ENCODE measurements at places on chromosomes 4 and X. TPM values are rescaled to one million over a fixed set of nuclear protein-coding genes. Genes with fewer than 3 reads are reported as not detected.

DNA sequence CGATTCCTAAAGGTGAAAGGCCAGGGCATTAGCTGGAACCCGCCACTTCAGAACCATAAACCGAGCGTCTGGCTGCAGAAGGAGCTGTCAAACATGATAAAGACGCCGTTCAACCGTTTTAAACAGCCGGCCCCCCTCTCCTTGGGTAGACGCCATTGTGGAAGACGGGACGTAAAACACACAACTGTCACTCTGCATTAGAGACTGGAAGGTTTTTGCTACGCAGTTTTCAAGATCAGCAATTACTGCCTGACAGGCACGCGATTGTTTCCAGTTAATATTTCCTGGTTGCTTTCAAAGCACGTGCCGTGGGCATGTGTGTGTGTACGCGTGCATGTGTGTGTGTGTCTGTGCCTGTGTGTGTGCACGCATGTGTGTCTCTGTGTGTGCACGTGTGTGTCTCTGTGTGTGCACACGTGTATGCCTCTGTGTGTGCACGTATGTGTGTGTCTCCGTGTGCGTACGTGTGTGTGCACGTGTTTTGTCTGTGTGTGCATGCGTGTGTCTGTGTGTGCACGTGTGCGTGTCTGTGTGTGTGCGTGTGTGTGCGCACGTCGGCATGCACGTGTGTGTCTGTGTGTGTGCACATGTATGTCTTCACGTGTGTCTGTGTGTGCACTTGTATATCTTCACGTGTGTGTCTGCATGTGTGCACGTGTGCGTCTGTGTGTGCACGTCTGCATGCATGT is 48.8 kb downstream of the SHOX start:
- DNase-seq: no peak

DNA sequence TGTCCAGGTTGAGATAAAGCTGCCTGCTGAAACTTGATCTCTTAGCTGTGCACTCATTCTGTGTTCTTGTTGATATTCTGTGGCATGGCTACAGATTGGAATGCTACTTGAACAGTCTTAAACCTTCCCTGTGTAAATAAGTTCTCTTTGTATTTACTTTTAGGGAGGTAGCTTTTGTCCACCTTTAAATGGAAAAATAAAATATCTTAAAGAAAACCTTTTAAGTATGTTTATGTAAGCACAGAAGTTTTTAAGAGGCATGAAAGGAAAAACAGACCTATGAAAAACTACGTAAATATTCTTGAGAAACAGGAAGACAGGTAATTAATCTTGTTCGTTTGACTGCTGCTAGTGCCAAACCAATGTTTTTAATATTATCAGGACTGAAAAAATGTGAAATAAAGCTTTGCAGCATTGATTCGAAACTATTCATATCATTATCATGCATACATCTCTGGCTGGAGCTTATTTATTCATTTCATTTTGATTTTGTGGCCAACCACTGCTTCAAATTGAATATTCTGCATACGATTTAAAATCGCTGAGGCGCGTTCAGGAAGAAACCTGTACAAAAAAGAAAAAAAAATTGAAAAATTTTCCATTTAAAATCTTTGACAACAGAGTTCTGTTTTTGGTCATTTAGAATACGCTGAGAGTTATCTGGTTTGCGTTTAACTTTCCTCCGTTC is 17.8 kb downstream of the HSD17B13 start:
- DNase-seq: no peak

DNA sequence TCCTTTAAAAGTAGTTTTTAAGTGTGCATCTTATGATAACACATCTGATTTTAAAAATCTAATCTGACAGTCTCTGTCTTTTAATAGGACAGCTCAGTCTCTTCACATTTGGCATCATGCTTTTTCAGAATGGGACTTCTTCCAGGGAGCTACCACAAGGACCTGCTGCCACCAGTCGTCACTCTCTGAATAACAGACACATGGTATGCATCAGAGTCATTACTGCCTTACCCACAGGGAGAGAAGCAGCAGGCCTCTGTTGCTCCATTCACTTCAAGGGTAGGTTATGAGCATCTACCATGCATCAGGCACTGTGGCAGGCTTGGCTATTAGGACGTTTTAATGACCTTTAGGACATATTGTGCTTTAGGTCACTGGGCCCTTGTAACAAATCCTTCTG is 50.0 kb upstream of the AFAP1 start:
- no peak for DNase-seq

DNA sequence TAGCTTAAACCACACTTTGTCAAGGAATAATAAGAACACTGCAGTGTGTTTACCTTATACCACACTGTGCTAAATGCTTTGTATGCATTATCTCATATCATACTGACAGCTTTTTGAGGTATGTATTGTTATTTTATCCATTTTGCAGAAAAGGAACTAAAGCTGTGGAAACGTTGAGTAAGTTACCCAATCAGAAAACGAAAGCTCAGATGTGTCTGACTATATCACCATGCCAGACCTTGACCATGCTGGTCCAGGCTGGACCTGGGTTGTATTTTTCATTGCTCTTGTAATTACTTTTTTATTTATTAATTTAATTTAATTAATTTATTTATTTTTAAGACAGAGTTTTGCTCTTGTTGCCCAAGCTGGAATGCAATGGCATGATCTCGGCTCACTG is 2.1 kb downstream of the HSD17B11 start:
- DNase-seq: no peak

- DNase-seq: peak; percentile 40
These were observed 53.8 kb upstream of the HGFAC start for GRCh38 chr4:3387943-3388361.

DNA sequence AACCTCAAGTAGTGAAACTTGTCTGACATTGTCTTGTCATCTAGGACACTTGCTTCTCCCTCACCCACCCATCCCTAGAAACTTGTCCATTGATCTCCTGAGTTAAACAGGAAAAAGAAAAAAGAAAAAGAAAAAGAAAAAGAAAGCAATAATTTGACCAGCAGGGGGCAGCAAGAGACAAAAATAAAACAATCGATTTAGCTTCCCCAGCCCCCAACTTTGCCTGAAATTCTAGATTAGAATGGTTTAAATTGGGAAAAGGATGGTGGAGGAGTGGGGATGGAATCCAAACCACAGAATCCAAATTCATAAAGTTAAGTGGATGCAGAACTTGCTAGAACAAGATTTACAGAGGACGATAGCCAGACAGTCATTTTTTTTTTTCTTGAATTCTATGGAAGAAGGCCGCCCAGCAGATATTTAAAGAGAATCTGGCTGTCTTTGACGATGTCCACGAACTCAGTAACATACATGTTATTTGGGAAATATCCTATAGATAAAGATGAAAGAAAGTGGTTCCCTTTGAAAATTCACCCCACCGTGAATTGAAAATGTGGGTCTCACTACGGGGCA is 282.9 kb downstream of the USP46 start:
- DNase-seq: peak; percentile 55

GRCh38 chr4:16194214-16194613 is 32.1 kb downstream of the TAPT1 start:
- no peak for DNase-seq

DNA sequence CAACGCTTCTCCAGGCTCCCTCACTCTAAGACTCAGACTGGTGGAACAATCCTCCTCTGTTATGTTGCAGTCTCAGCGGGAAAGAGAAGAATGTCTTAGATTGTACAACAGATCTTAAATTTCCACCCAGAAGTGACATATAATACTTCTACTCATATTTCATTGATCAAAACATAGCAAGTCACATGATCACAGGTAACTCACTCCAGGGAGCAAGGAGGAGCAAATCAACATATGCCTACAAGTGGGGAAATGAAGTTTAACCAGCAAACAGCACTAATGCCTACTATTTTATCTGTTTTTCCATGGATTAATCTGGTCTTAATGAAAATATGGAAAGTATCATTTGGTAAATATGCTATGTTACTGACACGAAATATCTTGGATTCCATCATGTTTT is 819.8 kb downstream of the CCSER1 start:
- DNase-seq: no peak

GRCh38 chr4:80610845-80611677 is 275.5 kb downstream of the CFAP299 start:
- peak; percentile 42 for DNase-seq

Gene QDPR
- 9.9 TPM for total RNA-seq

Gene USP53
- total RNA-seq: 7.6 TPM

Gene CT47B1
- total RNA-seq: not detected

Measured in A172 (cell line).